Hindlimb muscle (tissue), 1 donor: ENCODE measurements at places on chromosomes 2 and 18.

DNA sequence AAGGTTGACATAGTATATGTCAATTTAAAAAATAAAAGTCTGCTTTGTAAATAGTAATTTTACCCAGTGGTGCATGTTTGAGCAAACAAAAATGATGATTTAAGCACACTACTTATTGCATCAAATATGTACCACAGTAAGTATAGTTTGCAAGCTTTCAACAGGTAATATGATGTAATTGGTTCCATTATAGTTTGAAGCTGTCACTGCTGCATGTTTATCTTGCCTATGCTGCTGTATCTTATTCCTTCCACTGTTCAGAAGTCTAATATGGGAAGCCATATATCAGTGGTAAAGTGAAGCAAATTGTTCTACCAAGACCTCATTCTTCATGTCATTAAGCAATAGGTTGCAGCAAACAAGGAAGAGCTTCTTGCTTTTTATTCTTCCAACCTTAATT is 78.6 kb upstream of the CSRNP3 start:
- DNase-seq: no peak

- peak; percentile 53 for DNase-seq
Measured at GRCh38 chr2:133378928-133379549, 189.2 kb downstream of the NCKAP5 start.

DNA sequence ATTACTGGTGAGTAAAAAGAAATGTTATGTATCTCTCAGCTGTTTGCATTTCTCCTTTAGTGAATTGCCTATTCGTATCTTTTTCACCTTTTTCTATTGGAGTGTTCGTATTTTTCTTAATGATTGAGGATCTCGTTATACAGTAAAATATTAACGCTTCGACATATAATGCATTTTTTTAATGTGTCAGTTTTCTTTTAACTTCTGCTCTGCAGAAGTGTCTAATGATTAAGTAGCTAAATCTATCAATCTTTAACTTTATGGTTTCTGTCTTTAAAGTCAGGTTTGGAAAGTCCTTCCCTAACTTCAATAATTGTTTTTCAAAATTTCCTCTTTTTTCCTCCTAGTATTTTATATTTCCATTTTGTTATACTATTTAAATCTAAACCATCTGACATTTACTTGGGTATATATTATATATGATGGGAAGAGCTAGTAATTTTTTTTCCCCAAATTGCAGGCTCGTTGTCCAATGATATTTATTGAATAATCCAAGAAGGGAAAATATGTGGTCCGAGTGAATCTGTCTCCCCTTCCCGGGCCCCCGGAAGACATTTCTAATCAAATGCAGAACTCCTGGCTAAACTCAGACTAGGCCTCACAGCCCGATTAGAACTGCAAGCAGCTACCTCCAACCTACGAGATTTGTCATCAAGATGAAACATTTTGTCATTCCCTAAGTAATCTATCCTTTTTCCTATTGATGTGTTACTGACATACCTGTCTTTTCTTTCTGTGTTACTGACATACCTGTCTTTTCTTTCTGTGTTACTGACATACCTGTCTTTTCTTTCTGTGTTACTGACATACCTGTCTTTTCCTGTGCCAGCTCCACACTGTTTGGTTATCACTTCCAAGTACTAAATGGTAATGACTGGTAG is 17.2 kb downstream of the PCBP1 start:
- peak; percentile 87 for DNase-seq

DNA sequence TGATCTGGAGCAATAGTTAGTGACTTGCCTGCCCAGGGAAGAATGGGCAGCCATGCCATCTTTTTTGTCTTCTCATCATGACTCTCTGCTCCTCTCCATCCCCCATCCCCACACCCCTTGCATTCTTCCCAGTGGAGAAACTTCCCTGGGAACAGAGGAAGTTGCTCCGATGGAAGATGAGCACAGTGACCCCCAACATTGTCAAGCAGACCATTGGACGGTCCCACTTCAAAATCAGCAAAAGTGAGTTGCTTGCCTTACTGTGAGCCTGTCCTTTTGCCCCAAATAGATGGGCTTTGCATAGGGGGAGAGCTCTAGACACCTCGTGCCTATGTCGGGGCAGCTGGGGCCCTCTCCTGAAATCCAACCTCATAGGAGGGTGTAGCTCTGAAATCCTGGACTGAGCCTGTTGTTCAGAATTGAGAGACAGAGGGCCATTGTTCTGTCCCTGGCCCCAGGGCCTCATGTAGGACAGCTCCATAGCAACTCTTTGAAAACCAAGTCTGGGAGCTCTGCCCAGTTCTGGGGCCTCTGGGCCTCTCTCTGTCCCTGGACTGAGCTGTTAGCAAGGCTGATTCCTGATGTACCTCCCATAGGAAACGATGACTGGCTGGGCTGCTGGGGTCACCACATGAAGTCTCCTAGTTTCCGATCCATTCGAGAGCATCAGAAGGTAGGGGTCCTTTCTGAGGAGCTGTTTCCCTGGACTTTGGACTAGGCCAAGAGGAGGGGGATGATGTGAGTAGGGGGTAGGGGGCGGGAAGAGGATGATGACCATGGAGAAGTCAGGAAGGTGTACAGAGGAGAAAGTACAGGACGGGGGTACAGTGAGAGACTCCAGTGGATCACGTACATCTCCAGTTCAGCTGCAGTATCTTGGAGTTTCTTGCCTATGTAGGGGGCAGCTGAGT is 35.2 kb downstream of the TTLL4 start:
- DNase-seq: peak; percentile 59

DNA sequence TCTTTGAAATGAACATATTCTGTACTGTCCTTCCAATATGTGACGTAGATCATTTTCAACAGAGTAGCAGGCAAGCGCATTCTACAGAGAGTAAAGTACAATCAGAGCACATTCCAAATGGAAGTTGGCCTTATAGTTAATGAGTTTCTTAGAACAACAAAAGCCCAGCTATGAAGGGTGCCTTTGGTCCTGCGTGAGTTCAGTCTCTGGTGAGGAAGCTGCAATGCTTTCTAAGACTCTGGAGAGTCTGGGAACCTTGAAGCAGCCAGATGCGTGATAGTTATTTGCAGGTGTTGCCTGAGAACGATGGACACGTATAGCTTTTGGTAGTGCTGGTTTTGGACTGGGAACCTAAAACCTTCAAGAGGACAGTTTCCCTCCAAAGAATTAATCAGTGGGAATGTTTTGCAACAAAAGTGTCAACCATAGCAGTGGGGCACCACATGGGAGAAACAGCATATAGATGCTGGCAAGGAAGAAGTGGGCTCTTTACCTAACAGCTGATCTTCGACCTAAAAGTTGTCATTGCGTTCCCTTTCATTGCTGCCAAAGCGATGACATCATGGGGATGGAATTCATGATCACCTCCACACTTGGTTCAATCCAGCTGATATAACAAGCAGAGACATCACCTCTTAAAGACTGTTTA is 9.3 kb upstream of the SNORC start:
- DNase-seq: no peak

- no peak for DNase-seq
Measured at GRCh38 chr2:201411421-201411820, 39.8 kb downstream of the TRAK2 start.

DNA sequence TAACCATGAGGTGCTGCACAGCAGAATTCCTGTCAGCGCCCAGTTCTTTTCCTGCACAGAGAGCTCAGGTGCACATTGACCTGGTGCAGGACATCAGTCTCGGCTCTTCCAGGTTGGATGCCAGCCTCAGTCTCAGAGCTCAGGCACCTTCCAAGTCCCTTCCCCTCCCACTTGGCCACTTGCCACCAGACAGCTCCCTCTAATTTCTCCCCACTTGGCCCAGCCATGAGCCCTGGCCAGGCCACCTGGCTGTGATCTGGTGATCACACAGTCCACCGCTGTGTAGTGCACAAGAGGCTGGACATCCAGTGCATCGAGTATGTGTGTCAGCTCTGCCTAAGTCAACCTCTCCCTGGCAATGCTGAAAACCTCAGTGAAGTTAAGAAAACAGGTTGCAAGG is 336.6 kb upstream of the MYT1L start:
- DNase-seq: no peak

DNA sequence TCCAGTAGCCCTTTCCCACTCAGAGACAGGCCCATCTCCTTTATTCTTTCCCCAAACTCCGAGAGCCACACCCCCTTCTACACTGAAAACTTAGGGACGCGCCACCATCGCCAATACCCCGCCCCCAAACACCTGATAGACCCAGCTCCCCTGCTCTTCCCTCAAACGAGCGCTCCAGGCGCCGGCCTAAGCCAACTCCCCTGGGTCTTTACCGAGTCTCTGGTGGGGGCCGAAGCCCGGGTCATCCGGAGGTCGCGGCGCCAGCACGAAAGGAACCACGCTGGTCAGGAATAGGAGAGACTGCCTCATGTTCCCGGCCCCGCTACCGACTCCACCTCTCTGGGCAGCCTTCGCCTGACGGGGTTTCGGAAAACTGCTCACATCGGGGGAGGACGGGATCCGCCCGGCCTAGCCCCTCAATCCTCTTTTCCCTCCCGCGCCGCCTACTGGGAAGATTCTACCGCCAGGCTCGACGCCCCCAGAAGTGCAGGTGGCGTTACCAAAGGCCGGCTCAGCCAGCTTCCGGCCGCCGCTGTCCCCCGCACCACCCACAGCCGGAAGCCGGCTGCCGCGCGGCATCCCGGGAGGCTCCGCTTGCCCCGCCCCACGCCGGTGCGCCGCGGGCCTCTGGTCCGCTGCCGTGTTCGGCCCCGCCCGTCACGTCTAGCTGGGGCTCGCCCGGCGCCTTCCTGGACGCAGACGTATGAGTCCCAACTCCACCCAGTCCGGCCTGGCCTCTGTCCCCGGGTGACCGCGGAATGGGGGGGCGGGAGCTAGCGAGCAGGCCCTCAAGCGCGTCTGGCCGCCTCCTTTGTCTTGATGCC is at the start of gene ADAM17:
Gene ADAM17, minus strand, starts transcription at position 534 of the 824 bp plus-strand sequence. Its CDS starts 225 bp downstream, at position 309.
- peak; percentile 95 for DNase-seq

- no peak for DNase-seq
Measured at GRCh38 chr18:12703096-12703567, 290 bp downstream of the PSMG2 start.

DNA sequence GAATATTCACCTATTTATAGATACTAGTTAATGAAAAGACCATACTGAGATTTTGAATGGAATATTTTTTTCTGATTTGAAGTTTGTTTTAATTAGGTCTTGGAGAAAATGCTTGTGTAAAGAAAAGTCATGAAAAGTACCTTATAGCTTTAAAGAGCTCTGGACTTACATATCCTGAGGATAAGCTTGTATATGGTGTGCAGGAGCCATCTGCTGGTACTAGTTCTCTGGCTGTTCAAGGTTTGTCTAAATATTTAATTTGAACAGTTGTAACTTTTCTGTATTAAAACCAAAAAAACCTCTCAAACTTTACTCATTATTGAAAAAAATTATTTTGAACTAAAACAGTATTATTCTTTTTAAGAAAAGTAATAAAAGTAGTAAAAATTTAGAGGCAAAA is 50.1 kb downstream of the UBR3 start:
- peak; percentile 11 for DNase-seq

DNA sequence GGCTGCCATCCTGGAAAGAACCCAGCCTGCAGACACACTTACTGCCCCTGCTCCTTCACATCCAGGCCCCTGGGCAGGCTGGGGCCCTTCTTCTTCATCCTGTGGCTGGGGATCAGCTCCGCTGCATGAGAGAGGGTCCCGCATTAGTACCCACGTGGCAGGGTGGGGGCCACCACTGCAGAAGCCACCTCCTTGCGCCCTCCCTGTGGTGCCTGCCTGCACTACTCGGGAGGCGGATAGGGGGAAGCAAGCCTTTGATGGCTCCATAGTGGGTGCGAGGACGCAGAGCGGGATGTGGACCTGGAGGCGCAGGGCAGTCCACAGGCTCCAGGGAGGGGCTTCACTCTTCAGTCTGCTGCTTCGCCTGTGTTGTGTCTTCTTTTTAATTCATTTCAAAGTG is 46.7 kb downstream of the GPC1 start:
- DNase-seq: no peak

- DNase-seq: no peak
Measured at GRCh38 chr18:47929681-47930198, 719 bp downstream of the SMAD2 start.

DNA sequence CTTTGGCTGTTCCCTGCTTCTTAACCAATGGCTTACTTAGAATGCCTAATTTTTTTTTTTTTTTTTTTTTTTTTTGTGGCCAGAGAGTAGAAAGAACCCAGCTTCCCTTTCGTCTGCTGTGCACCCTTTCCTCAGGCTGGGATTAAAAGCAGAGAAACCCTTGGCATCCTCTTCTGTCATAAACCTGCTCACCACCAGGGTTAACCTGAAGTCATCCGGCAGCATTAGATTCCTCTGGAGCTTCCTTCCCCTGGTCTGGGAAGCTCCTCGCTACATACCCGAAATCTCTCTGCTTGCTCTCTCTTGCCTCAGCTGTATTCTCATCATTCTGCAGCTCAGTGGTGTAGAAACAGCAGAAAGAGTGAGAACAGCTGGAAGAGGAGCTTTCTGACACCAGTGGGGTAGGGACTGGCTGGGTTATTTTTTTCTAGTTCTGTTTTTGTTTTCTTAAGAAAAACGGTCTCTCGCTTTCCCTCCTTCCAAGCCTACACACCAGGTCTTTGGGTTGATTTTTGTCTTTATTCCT is 339.0 kb upstream of the MEIS1 start:
- DNase-seq: no peak

GRCh38 chr2:62698653-62699052 is 6.9 kb upstream of the EHBP1 start:
- DNase-seq: no peak

DNA sequence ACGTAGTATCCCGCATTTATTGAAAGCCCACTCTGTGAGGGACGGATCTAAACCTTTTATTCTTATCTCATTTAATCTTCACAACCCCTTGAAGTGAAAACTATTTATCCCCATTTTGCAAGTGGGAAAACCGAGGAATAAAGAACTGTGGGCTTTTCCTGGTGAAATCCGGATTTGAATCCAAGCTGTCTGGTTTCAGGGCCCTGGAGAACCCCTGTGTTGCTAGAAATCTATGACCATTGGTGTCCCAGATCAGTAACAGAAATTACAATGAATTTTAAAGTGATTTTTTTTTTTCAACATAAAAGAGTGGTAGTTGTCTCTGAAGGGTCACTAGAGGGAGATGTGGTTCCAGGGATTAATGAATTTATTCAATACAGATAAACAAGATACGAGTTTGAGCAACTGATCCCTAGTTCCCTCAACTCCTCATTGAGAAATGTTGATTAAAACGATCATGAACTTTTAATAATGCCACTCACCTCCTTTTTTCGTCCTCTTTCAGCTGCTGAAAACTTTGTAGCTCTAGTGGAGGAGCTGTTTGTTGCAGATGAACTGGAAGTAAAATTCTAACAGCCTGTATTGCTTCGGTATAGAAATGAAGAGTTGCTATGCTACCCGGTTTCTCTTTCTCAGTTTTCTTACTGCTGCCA is 940 bp downstream of the XRCC5 start:
- no peak for DNase-seq

- DNase-seq: no peak
Measured at GRCh38 chr2:96702098-96702785, 37.6 kb downstream of the LMAN2L start.

GRCh38 chr2:110688594-110689091 is 10.8 kb upstream of the BUB1 start:
- DNase-seq: no peak

GRCh38 chr18:63730773-63731172 is 28.0 kb downstream of the SERPINB11 start:
- no peak for DNase-seq

DNA sequence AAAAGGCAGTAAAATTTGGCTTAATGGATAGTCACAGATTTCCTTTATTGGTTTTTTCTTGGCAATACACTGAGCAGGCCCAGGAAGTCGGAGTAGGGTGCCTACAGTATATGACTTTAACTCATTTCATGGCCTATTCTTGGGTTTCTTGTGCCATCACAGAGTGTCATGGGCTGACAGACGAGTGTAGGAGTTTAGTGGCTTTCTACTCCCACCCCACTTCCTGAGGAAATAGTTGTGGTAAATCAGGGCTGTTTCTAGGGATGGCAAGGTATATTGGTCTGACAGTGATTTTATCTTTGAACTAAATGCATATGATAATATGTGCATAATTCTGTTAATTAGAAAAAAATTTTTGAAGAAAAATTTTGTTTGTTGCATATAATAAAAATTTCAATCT is 100.1 kb downstream of the PLCL1 start:
- DNase-seq: no peak
